HFFc6 (cell line): ENCODE measurements at places on chromosomes 12 and 14. TPM values are rescaled to one million over a fixed set of nuclear protein-coding genes. Genes with fewer than 3 reads are reported as not detected.

Gene DCAF11
- total RNA-seq, result 27.8 to 33.9 TPM (median 28.1 TPM) in 3 replicates

Gene AGAP2
- 0.08 to 0.18 TPM (median 0.18 TPM) in 3 replicates for total RNA-seq

Gene TAOK3
- total RNA-seq, result 25.3 to 28.4 TPM (median 27.8 TPM) in 3 replicates

DNA sequence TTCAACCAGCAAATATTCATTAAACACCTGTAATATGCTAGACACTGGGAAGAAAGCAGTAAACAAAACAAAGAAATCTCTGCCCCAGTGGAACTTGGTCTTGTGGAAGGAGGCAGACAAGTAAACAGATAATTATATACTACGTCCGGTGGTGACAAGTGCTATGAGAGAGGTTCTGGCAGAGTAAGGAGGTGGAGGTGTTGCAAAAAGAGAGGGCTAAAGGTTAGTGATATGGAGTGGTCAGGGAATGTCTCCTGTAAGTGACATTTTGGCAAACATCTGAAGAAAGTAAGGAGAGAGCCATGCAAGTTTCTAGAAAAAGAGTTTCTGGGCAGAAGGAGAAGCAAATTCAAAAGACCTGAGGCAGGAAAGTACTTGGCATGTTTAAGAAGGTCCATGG lies 73.4 kb downstream of the RIC8B start:
- no peak overlapping the region for H3K27ac ChIP-seq
- no peaks in the 10 kb centered on the region for H3K27me3 ChIP-seq
- H3K4me3 ChIP-seq, result no peak overlapping the region

DNA sequence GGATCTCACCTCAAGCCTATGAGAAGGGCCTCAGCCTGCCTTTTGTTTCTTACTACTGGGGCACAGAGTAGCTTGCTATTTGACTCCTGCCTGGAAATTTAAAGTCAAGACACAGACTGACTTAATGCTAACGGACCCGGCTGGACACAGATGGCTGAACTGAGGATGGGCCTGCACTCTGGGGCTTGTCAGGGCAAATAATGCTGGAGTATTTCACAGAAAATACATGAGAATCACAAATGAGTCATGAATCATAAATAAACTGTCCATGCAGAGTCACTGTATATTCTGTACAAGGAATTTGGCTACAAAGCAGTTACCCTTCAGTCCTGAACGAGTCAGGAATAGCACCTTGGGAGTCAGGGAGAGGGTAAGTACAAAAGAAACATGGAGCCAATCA lies 683.2 kb upstream of the FOXG1 start:
- no peaks in the 10 kb centered on the region for H3K27me3 ChIP-seq
- H3K27ac ChIP-seq, result no peak overlapping the region
- no peak for DNase-seq
- H3K4me3 ChIP-seq, result no peak overlapping the region

GRCh38 chr12:59742841-59743240 lies 147.0 kb downstream of the SLC16A7 start:
- peaks cover 10% of the 10 kb centered on the region; the same call in 1 of the 2 replicates for H3K36me3 ChIP-seq
- peak overlapping the region; percentile 41 for H3K27ac ChIP-seq
- H3K4me3 ChIP-seq, result peak overlapping the region; percentile 60
- DNase-seq, result peak; percentile 65
- peaks cover 35% of the 10 kb centered on the region for H3K4me1 ChIP-seq

DNA sequence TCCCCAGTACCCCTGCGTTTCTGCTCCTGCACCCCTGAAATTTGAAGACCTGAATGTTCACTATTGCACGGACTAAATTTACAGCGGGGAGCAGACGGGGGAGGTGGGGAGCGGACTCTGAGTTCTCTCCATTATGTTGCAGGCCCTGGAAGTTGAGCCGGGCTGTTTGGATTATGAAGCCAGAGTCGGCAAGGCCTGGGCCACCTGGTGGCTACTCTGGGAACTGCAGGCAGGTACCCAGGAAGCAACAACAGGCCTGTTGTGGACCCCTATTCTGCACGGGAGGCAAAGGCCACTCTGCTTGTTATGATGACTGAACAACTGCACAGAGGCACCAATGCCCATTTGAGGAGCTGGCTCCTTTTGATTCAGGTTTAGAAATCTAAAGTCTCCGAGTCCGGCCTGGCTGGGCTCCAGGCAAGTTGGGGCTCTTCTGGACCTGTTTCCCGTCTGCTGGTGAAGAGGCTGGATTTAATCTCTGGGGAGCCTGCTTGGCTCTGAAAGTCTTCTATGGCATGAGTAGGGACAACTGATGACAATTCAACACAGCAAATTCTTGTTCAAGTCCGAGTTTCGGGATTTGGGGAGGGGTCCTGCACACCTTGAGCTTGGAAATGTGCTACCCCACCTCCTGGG lies 34.1 kb upstream of the FAM181A start:
- H3K36me3 ChIP-seq, result no peaks in the 10 kb centered on the region
- DNase-seq, result peak; percentile 41

- peaks cover 24% of the 10 kb centered on the region for H3K4me1 ChIP-seq
- H3K27me3 ChIP-seq, result peaks cover 23% of the 10 kb centered on the region
- no peak overlapping the region for H3K4me3 ChIP-seq
- peak; percentile 41 for DNase-seq
- peak overlapping the region; percentile 82 for H3K27ac ChIP-seq
Observed at GRCh38 chr14:63564318-63564717, 21.1 kb upstream of the PPP2R5E start.
